ENCODE measurements at places on chromosomes 4 and X.

DNA sequence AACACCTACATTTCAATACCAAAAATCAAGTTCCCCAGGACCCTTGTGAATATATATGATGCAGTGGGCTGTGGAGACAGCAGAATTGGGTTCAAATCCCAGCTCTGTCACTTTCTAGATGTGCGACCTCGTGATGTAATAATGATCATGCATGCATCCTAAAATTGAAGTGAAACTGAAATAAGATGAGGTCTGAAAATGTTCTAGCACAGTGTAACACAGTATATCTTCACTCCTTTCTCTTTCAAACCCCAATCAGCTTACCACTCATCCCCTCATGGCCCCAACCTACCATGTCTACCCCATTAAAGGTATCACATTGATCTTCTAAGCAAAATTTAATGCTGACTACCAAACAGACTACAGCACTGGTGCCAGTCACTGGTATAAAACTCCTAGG is 69.9 kb upstream of the BRS3 start:
- DNase-seq: no peak

DNA sequence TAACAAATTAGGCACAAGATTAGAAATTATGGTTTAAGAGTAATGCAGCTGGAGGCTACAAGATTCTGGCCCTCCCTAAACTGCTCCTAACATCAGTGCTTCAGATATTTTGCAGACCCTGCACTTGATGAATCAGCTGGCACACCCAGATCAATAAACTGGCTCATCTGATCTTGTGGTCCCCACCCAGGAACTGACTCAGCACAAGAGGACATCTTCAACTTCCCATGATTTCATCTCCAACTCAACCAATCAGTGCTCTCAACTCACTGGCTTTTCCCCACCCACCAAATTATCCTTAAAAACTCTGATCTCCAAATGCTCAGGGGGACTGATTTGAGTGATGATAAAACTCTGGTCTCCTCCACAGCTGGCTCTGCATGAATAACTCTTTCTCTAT is 21.7 kb upstream of the TMEM33 start:
- no peak for DNase-seq

DNA sequence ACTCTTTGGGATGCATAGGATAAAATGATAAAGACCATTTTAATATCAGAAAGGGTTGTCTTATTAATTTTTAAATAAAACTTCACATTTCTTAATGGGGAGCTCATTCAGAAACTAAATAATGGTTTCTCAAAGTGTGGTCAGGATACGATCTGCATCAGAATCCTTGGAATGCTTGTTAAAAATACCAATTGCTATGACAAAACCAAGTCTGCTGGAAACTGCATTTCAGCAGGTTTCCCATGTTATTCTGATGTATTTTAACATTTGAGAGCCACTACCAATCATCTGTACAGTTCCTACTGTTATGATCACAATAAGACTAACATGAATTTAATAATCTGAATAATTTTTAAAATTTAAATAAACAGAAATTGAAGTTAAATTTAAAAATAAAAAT is 115.1 kb downstream of the SOWAHB start:
- DNase-seq: no peak

- DNase-seq: no peak
Observed at GRCh38 chr4:173713026-173713425, 183.0 kb upstream of the HAND2 start.

DNA sequence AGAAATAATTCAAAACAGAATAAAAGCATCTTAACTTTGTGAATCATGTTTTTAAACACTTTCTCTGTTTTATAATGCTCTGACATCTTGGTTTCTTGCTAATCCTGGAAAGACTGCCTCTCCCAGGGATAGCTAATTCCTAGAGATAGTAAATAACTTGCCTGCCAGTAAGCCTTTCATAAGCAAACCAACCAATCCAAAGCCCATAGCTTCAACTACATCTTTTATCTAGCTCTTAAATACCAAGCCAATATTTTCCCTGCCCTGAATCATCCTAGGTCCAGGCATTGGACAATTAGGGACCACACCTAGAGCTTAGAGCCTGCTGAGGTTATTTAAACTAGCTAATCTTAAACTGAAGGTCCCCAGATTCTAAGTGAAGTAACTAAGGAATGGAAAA is 223.7 kb upstream of the DIPK2B start:
- no peak for DNase-seq

- no peak for DNase-seq
Observed at GRCh38 chr4:99458911-99459447, 23.8 kb upstream of the ADH7 start.
